ENCODE measurements at places on chromosomes 4 and X.

DNA sequence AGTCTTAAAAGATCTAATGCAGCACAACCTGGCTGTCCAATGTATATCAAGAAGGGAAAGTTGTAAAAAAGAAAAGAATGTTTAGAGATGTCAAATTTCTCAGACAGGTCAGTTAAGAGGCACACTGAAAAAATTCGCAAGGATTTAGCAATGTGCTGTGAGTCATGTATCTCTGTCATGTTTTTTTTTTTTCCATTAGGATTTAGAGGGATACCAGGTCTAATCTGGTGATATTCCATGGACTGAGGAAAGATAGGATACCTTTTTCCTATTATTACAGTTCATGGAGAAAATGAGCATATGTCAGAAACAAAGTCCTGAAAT, 815.4 kb upstream of the PCDH10 start:
- DNase-seq = no peak

DNA sequence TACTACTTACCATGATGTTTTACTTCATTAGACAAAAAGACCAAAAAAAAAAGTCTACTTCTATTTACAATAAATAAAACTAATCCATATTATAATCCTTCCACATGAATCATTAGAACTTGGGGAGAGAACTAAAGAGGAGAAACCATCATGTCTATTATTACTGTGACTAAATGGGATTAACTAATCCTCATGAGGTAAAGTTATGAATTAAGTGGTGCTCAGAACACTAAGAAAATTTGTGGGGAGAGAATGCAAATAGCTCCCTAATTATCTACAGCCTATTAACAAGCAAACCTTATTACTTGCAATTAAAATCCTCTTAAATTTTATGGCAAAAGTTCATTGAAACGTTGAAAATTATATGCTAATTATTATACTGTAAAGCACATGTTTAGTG, 68.8 kb downstream of the MAB21L2 start:
- no peak for DNase-seq

- DNase-seq = no peak
Measured at GRCh38 chr4:88822034-88822789, 124.6 kb upstream of the NAP1L5 start.

DNA sequence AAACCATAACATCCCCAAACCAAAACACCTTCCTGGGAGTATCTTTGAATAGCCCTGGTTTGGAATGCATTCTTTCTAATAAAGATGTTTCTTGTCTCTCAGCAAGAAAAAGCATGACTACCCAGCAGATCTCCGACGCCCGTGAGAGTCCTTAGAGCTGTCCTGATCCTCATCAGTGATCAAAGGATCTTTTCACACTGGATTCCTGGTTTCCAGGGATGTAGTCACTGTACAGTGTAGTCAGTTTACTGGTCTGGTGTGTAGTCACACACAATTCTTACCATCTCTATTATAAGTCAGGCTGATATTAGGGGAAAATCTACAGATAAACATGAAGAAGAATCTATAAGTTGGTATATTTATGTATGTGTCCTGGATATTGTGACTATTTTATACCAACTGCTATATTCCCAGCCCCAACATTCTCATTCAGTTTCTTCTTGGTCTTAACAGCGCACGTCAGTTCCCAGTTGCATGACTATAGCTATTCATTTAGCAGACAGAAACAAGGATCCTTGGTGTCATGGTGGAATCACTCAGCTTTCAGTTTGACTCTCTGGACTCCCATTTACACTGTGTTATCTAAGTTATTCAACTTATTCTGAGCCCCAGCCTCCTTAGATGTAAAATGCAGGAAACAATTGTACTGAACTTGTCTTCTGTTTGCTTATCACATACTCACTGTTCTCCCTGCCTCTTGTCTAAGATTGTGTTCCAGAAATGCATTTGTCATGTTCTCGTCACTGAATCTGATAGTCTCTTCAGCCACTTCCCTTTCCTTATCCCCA, 68.3 kb downstream of the SLIT2 start:
- no peak for DNase-seq

DNA sequence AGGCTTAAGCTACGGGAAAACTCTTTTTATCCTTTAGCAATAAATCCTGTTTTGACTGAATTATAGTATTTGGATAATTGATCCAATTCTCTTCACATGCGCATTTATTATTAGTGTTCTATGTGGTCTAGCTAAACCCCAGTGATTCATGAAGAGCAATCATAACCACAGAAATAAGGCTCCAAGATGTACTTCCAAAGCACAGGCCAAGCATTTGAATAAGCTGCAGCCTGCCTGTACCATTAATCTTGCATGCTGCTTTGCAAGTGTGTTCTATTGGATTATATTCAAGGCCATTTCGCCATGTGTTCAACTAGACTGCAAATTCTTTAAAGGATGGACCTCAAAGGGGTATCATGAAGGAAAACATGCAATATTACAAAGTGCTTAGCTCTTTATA, 385.2 kb upstream of the FAT1 start:
- DNase-seq = no peak

DNA sequence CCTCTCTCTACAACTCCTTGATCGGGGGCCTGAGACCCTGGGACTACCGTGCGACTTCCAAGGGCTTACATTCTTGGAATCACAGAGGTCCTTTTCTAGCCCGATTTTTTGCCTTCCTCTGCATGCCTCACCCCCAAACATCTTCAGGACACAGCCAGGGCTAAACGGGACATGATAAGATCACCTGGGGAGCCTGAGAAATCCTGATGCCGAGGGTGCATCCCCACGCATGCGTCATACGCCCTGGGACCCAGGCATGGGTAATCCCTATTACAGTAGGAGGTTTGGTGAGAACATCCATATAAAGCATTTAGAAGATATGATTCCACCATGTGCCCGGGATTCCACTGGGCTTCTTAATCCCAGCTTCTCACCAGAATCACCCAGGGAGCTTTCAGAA, 77.1 kb downstream of the DCTD start:
- DNase-seq = no peak

All from common myeloid progenitor, CD34-positive (primary cell).